Stimulated activated CD4-positive, alpha-beta T cell treated with anti-CD3 and anti-CD28 coated beads, Interleukin-1b, Interleukin-23, amount 100 ng/mL, for 1 hour (primary cell): ENCODE measurements at places on chromosomes 3 and 15.

- no peak for DNase-seq
These were observed 311.7 kb upstream of the DPH6 start for GRCh38 chr15:35857567-35858226.

- no peak for DNase-seq
These were observed 1435.2 kb upstream of the CADM2 start for GRCh38 chr3:83523470-83524073.

- no peak for DNase-seq
These were observed 44.1 kb upstream of the TBC1D23 start for GRCh38 chr3:100216713-100217112.

DNA sequence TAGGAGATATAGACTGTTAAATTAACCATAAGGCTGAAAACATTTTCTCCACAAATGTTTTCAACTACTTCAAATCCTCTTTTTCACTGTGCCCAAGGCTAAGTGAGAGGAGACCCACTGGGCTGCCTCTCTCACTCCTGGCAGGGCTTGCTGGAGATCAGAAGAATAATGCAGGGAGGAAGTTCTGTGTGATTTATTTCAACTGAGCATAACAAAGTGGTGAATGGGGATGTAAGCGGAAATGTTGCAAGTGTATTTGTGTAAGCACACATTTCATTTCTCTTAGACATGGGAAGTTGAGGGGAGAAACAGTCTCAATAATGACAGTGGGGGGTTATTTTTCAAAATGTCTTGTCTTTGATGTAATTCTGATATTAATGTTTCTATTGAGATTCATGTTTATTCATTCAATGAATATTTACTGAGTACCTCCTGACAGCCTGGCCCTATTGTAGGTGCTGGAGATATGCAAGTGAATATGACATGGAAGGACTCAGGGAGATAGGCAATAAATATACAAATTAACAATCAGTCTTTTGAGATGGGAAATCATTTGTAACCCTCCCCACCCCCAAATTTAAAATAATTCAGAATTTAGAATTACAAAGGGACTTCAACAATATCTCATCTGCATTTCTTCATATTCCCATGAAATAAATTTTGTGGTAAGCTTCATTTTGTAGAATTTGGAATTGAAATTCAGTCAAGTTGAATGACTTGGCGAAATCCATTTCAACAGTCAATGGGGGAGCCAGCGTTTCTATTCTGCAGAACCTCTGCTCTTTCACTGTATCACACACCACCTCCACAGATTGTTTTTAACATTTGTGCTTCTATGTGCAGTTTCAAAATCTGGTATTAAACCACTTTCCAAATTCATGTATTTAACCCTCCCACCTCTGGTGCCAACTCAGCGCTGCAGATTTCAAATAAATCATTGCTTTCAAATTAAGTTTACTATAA, 247.2 kb downstream of the SLC9A9 start:
- no peak for DNase-seq

DNA sequence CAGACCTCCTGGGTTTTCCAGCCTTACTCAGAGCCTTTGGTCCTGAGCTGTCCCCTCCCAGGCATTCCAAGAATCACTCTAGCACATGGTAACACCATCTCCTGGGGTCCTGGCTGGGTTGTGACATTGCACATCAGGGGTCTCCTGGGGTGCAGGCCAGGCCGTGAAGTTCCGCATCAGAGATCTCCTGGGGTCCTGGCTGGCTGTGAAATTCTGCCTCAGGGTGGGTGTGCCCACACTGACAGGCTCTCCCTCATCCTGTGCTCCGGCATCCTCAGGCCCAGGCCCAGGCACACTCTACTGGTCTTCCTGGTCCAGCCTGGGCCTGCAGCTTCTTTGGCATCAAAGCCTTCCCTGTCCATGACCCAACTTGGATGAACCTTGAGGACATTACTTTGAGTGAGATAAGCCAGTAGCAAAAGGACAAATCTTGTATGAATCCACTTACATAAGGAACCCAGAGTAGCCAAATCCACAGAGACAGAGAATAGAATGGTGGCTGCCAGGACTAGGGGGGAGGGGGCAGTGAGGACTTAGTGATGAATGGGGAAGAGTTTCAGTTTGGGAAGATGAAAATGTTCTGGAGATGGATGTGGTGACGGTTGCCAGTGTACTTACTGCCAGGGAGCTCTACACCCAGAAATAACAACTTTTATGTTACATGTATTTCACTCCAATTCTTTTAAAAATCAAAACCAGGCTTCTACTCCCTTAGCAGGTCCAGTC, 49.1 kb upstream of the KLF13 start:
- no peak for DNase-seq

DNA sequence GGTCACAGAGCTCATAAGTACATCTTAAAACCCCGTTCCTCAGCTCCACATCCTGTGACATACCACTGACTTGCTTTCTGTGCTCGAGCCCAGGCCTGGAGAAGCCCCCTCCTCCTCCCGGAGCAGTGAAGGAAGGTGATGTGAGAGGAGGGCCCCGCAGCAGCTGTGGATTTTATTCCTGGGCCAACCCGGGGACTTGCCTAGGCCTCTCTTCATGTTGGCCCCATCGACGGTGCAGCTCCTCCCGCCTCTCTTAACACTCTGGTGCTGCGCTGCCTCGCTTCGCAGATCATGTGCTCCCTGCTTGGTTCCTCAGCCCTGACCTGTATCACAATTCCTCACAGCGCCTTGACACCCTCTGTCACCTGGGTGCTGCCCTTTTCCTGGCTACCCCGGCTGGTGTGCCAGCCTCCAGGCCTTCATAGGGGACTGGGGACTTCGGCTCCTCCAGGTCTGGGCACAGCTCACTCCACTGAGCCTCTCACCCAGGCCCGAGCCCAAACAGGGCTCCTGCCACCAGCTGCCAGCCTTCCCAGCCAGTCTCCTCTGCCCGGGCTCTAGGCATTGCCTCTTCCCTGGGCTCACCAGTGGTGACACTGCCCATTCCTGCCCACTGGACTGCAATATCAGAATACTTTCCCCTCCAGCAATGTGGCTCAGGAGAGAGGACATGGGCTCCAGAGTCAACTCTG, 21.5 kb downstream of the MAGEF1 start:
- DNase-seq = no peak

GRCh38 chr15:53644660-53645059, 114.8 kb downstream of the WDR72 start:
- DNase-seq = no peak

DNA sequence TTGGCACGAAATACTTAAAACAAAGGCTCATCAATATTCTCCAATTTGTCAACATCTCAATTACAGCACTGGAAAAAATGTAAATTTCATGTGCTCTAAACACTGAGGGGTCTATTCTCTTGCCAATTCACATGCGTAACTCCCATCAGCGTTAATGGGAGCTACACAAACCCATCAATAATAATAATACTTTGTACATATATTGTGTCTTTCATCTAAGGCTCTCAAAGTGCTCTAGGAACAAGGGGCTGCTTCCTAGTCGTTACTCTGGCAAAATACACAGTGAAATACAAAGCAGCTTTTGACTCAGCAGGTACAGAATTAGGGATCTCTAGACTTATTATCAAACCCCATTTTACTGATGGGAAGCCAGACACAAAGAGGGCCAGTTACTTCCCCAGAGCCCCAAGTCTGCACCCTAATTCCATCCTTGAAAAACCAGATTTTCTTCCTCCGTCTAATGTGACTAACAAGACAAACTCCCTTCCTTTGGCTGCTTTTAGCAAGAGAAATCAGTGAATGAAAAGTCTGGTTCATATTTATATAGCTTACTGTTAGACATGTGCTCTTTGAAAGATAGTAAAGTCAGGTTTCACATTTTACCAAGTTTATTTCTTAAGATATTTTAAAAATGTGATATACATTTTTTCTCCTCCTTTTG, 20.0 kb downstream of the MEIS2 start:
- no peak for DNase-seq

- no peak for DNase-seq
These were observed 10.7 kb upstream of the SLC15A2 start for GRCh38 chr3:121883507-121883906.

- no peak for DNase-seq
These were observed 1.0 kb upstream of the RAB8B start for GRCh38 chr15:63188247-63188925.

GRCh38 chr15:50186752-50187151, 4.8 kb downstream of the SLC27A2 start:
- DNase-seq = no peak

DNA sequence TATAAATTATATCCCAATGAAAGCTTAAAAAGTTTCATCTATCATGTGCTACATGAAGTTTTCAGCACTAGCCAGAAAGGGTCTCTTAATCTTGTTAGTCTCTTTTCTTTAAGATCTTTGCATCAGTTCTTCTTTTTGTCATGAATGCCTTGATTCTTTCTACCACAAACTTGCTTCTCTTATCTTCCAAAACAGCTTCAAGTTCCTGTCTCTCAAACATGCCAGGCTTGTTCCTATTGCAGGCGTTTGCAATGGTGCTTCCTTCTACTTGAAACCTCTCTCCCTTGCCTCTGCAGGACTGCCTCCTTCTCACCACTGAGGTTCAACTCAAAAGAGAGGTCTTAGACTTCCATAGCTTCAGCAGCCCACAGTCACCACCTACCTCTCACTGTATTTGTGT, 104.3 kb upstream of the FRMD4B start:
- no peak for DNase-seq

- DNase-seq = no peak
These were observed 38.7 kb downstream of the SENP8 start for GRCh38 chr15:72156928-72157327.

DNA sequence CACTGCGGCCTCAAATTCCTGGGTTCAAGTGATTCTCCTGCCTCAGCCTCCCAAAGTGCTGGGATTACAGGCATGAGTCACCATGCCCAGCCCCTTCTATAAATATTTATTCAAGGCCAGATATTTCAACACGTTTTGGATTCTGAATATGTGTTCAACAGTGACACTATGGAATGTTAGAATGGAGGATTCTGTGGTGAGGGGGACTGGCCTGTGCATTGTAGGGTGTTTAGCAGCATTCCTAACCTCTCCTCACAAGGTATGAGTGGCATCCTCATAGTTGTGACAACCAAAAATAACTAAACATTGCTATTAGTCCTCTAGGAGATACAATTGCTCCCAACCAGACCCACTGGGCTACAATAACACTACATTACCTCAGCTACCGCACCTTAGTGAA, 104.0 kb upstream of the ATP10A start:
- no peak for DNase-seq

DNA sequence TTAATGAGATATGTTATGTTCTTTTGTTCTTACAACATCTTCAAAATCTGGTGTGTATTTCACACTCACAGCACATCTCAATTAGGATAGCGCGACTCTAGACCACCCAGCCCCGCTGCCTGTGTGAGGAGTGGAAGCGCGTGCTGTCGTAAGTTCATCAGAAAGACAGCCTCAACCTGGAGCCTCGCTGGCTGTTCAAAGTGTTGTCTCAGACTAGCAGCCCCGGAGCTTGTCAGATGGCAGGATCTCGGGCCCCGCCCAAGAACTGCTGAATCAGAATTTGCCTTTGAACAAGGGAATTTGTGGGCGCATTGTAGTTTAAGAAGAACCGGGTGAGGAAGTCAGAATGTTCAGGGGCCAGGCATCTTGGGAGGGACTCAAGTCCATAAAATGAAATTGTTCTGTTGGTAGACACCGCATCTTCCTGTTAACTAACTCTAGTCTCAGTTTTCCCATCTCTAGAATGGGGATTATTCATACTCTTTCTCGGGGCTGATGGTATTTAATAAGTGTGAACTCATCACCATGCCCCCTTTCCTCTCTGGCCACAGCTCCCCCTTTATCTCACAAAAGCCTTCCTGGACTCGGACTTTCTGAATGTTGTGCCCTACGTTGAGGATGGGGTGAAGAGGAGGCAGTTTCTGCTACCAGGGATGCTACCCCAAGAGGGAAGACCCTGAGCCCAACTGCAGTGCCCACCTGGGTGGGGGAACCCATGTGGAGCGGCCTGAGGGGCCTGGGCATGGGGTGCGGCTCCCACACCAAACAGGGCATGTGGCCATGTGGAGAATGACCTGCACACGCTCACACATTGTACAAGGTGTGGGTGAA, 40.4 kb downstream of the BHLHE40 start:
- peak; percentile 45 for DNase-seq
